T follicular helper cell (primary cell): ENCODE measurements at places on chromosomes 11 and 22.

GRCh38 chr22:50197856-50198623, 2.8 kb upstream of the SELENOO start:
- DNase-seq: no peak

DNA sequence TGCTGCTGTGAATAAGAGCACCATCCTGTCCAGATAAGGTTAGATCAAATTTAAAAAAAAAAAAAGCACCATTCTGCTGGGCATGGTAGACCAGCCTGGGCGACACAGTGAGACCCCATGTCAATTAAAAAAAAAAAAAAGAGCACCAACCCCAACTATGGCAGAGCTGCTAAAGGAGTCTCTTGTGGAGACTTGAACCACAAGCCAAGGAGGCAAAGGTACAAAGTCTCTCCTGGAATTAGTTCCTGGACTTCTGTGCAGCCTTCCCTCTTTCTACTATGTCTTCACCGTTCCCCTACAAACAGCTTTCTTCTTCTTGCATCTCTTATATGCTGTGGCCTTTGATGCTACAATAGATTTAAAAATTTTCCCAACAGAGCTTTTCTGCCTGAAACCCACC, 1.3 kb downstream of the PIK3C2A start:
- DNase-seq: no peak

GRCh38 chr22:17866621-17867020, 92.4 kb upstream of the BID start:
- no peak for DNase-seq

- DNase-seq: no peak
Observed at GRCh38 chr11:132251061-132251460, 880.6 kb downstream of the NTM start.

DNA sequence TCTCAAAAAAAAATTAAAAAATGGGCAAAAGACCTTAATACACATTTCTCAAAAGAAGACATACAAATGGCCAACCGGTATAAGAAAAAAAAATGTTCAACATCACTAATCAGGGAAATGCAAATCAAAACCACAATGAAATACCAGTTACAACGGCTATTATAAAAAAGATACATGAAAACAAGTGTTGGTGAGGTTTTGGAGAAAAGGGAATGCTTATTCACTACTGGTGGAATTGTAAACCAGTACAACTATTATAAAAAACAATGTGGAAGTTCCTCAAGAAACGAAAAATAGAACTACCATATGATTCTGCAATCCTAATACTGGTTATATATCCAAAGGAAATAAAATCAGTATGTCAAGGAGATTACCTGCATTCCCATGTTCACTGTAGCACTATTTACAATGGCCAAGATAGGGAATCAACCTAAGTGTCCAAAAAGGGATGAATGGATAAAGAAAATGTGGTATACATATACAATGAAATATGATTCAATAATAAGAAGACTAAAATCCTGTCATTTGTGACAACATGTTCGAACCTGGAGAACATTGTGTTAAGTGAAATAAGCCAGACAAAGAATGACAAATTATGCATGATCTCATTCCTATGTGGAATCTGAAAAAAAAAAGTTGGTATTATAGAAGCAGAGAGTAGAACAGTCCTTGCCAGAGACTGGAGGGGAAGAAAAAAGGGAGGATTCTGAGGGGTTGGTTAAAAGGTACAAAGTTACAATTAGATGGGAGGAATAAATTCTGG, 256.9 kb upstream of the PITPNB start:
- no peak for DNase-seq

- DNase-seq: no peak
Observed at GRCh38 chr11:108062336-108062735, 53.6 kb downstream of the CUL5 start.

DNA sequence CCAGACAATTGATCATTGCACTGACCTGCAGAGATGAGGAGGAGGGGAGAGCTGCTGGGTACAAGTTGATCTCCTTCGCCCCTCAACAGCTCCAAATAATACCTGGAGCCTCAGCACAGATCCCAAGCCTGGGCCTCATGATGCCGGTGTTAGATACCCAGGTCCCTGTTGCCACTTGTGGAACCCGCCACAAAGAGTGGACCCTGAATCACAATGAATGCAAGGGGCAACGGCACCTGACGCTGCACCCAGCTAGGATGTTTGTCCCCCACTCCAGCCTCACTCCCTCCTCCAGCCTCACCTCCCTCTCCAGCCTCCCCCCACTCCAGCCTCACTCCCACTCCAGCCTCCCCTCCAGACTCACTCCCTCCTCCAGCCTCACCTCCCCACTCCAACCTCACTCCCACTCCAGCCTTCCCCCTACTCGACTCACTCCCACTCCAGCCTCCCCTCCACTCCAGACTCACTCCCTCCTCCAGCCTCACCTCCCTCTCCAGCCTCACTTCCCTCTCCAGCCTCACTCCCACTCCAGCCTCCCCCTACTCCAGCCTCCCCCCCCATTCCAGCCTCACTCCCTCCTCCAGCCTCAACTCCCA, 879.0 kb downstream of the BRD1 start:
- DNase-seq: no peak
